ENCODE measurements at places on chromosomes 16 and 17.

DNA sequence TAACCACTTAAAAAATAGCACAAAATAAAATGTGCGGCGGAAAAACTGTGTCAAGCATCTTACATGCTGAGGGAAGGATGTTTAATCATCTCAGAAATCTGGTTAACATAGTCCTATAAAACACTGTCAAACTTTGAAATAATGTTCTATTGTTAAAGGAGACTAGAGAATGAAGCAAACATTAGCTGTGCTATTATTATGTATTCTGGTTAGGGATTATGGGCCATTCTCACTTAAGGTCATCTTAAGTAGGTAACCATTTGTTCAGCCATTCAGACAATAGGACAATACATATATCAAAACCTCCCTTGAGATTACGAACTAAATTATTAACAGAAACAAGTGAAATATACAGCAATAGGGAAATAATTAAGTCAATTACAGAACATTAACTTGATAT, 24.7 kb downstream of the GRB2 start:
- DNase-seq: no peak

- no peak for DNase-seq
These were observed 62.5 kb downstream of the RPH3AL start for GRCh38 chr17:290121-290521.

DNA sequence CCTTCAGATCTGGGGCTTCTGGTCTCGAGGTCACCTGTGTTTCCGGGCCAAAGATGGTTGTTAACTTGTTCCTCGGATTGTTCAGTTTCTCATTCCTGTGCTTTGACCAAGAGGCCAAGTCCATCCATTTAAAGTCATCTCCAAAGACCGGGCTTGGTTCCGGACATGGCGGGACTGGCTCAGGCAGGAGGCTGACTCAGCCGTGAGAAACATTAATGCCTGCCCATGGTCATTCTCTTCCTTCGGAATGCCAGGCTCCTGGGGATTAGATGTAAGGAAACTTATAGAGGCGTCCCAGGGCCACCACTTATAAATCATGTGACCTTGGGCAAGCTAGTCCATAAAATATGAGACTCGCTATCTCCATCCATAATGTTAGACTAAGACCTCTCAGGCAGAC, 13.6 kb upstream of the NKD1 start:
- no peak for DNase-seq

GRCh38 chr16:426115-426905, 861 bp downstream of the RAB11FIP3 start:
- no peak for DNase-seq

GRCh38 chr17:49216953-49217650, 6.6 kb downstream of the ABI3 start:
- DNase-seq: no peak

DNA sequence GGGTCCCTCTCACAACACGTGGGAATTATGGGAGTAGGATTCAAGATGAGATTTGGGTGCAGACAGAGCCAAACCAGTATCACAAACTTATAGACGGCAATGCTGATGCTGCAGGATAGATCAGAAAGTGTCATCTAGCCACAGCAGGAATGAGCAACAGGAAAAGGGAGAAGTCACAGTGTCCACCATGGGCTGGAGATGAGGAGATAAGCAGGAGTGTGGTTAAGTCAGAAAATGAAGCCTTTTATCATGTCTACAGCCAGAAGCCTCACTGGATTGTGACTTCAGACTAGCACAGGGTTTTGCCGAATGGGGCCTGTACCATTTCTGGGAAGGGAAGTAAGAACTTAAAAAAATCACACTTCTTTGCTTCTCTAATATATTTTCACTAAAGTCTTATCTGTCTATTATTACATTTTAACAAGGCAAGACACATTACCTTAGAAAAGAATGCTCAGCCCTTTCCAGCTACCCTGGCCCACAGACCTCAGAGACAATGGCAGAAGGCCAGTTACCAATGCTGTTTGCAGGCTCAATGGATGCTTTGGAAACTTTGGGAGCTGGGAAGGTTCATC, 490.2 kb upstream of the SALL1 start:
- DNase-seq: no peak

DNA sequence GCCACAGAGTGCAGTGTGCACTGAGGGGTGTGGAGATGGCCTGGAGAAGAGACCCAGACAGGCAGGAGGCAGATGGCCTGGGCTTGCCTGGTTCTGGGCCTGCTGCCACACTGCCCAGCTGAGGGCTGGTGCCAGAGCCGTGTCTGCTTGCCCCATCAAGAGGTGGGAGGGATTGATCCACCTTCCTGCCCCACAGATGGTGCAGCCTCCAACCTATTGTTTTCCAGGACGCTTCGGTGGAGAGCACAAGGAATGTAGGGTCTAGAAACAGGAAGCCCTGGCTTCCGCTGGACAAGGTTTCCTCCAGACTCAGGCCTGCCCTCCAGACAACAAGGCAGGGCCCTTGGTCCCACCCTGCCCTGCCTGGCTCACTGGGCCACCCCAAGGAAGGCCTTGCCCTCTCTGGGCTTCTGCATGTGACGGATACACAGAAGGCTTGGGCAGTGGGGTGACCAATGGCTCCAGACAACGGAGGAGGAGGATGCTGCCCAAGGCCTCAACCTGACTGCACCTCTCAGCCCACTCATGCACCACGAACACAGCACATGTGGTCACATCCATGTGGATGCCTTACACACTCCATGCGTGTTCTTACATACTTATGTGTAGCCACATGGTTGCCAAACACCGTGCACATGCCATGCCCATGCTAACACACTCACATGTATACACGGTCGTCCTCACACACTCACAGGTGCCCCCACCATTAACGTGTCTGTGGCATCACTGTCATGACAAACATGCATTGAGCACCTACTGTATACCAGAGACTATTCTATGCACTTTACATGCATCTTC, 6.5 kb upstream of the CDH5 start:
- no peak for DNase-seq

DNA sequence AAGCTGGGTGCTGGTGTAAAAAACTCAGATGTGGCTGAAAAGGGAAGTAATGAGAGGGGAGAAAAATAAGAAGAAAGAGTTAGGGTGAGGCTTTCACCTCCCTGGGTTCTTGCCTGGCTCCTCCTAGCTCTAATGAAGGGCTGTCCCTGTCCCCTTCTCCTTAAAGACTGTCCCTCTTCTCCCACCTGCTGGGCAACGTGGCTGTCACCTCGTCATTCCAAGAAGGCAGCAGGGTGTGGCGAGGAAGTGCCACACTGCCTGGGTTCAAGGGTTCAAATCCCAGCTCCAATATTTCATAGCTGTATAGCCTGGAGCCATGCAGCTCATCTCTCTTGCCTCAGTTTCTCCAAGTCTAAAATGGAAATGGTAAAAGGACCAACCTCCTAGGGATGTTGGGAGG, 122.5 kb upstream of the CACNG5 start:
- no peak for DNase-seq

- no peak for DNase-seq
These were observed 50.8 kb upstream of the ZCCHC14 start for GRCh38 chr16:87543436-87544191.

- DNase-seq: no peak
These were observed 4.5 kb downstream of the USP10 start for GRCh38 chr16:84704253-84704652.

DNA sequence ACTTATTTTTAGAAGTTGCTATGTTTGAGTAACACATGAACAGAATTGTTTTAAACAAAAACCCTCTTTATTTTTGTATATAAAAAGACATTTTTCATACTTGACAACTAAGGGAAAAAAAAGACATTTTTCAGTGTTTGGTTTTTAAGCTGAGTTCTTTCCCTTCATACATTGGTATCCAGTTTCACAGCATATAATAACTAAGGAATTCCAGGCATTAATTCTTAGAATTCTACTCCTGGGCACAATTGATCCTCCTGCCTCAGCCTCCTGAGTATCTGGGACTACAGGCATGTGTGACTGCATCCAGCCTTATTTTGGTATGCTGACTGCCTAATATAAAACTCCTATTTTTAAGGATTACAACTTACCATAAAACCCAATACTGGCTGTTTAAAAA, 8.4 kb downstream of the FBXO47 start:
- no peak for DNase-seq

DNA sequence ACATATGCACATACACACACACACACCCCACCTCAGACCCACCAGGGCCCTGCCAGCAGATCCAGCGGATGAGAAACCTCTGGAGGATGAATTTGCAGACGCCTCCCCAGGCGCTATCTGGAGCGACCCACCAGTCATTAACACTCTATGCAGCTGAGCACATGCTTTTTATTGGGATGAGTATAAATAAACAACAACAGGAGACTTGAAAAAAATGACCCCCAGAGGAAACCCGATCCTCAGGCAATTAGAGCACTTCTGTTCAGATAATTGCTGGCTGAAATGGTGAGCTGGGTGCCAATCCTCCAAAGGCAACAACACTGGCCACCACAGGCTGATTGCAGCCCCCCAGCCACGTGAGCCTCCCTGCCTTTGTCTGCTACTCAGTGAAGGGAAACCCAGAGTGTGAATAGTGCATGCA, 32.9 kb downstream of the DYNLRB2 start:
- no peak for DNase-seq

DNA sequence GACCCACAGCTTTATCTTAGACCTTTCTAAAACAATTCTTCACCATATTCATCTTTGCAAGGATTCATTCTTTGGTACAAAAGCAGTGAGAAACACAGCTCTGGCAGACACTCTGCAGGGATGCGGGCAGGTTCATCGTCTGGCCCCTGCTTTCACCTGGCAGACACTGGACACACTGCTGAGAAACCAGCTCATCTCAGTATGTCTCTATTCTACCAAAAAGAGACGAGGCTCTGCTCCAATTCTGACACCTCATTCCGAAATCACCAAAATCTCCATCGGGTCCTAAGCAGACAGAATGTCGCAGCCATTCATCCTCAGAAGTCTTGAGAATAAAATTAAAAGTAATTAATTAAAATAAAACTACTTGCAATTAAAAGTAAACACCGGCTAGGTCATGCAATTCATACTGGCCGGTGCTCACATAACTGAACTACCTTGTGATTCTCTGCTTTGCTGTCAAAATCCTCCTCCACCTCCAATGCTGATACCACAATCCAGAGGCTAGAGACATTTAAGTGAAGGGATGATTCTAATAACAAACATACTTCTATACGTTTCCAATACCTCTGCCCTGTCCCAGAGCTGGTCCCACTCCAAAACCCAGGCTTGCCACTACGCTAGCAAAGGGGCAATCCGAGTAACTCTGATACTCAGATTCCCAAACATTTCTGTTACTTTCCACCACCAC, 1.3 kb downstream of the RNF157 start:
- no peak for DNase-seq

DNA sequence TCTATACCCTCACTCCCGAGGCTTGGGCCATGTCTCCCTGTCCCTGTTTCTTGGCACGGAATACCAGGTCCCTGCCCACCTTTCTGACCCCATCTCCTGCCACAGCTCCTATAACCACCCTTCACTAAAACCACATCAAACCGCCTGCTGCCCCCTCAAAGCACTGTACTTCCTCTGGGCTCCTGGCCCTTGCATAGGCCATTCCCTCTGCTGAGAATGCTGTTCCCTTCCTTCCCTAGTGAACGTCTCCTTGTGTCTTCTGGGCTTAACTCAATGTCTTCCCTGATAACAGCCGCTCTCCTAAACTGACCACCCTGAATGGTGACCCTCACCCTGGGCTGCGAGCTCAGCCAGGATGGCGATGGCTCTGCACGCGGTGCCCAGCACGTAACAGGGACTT, 10.7 kb downstream of the AANAT start:
- DNase-seq: no peak

- DNase-seq: no peak
These were observed 9.7 kb downstream of the TSC2 start for GRCh38 chr16:2057438-2057837.

- no peak for DNase-seq
These were observed 72.5 kb downstream of the RBFOX1 start for GRCh38 chr16:7405166-7405565.

- no peak for DNase-seq
These were observed 35.6 kb downstream of the CCDC42 start for GRCh38 chr17:8709006-8709405.

DNA sequence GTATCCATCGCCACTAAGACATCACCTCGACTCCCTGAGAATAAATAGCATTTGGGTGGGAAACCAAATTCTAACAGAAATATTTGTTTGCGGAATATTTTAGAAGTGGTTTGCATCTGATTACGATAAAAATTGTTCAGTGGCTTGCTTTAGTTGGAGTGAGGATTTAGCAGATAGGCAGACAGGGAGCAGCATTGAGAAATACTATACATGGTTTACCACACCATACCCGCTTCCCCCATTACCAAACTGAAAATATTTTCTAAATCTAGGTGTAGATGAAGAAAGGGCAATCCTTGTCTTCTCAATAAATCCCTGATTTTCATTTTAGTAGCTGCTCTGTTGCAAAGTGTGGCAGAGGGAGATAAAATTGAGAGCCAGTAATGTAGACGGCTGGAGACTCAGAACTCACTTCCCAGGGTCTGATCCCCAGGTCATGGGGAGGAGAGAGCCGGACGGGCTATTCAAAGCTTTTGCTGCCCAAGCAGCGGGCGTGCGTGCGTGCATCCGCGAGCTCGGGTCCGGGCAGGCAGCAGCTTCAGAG, 808 bp upstream of the BAHCC1 start:
- DNase-seq: no peak

- DNase-seq: no peak
These were observed 85.0 kb downstream of the GRIN2A start for GRCh38 chr16:10097271-10097670.

DNA sequence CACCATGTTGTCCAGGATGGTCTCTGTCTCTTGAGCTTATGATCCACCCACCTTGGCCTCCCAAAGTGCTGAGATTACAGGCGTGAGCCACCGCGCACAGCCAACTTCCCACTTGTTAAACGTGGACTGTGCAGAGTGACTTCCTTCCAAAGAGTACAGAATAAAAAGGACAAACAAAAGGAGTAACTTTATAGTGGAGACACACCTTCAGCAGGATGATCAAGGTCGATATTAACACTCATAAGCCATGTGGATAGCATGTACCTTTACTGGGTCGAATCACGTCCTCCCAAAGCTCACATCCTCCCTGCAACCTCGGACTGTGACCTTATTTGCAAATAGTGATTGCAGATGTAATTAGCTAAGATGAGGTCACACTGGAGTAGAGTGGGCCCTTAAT, 10.1 kb upstream of the ZFP1 start:
- DNase-seq: no peak

GRCh38 chr17:15175356-15175755, 89.8 kb downstream of the PMP22 start:
- no peak for DNase-seq
